EH (cell line): ENCODE measurements at places on chromosomes 2 and 18.

- DNase-seq = peak; percentile 63
These were observed 1.5 kb downstream of the EPAS1 start for GRCh38 chr2:46298522-46299353.

DNA sequence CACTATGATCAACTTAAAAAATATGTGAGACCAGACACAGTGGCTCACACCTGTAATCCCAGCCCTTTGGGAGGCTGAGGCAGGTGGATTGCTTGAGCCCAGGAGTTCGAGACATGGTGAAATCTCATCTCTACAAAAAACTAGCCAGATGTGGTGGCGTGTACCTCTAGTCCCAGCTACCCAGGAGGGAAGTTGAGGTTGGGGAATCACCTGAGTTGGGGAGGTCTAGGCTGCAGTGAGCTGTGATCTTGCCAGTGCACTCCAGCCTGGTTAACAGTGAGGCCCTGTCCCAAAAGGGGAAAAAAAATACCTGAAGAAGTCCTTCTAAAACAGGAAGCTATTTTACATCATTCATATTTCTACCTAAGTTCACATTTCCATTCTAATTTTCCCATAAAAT lies 144.0 kb downstream of the EML6 start:
- no peak for DNase-seq

DNA sequence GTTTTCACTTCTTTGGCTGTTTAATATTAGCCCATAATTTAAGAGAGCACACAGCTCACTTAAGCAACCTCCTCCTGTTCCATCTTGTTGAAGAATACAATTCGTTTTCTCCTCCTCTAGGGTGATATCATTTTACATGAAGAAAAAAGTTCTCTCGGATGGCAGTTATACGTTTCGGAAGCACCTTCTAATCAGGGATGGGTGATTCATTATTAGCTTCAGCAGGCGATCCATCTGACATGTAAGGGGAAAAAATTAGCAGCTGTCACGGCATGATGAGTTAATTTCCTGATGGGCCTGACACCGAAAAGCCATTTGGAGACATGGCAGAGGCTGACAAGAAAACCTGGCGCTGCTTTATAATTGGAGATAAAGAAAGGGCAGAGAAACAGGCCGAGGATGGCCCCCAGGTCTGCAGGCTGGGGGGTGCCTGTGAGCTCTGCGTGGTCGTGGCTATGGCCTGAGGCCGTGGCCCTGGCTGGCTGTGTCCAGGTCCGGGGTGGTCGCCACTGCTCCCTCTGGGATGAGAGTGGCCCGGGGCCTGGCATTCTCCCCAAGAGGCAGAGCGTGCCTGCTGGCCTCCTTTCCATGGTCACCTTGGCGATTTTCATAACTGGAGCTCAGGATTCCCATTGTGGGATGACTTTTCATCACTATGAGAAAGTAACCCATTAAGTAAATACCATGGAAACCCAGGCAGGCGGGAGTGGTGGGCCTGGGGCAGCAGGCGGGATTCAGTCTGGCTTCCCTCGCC lies 140.1 kb downstream of the PTGR3 start:
- no peak for DNase-seq

GRCh38 chr18:23212161-23212560 lies 76.9 kb downstream of the CABLES1 start:
- no peak for DNase-seq

DNA sequence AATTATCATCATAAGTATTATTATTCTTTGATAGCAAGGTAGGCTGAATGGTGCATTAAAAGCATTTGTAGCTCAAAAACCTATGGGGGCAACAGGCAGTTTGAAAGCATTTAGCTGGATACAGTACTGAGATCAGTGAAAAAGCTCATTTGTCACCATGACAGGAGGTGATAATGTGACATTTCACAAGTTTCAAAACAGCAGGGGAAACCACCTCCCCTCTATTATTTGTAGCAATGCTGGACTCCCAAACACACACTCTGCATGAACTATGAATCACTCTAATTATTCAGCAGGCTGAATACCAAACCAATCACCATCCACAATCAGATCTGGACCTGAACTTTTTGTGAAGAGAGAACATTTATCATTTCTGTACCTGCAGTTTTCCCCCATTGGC lies 63.4 kb downstream of the MYO5B start:
- no peak for DNase-seq
